ENCODE measurements at places on chromosomes 7 and 10. TPM values are rescaled to one million over a fixed set of nuclear protein-coding genes. Genes with fewer than 3 reads are reported as not detected.

Gene LRRC18
- total RNA-seq = not detected

Gene GUSB
- total RNA-seq = 38.0 TPM

Gene FANK1
- 4.8 TPM for total RNA-seq

Gene ITGA8
- 2.1 TPM for total RNA-seq

Gene CPVL
- total RNA-seq = 6.3 TPM

Gene CCL24
- total RNA-seq = not detected
